ENCODE measurements at places on chromosomes 13 and 19. TPM values are rescaled to one million over a fixed set of nuclear protein-coding genes. Genes with fewer than 3 reads are reported as not detected.

Gene ZNF799
- polyA plus RNA-seq = 8.0 TPM

Gene ZNF524
- polyA plus RNA-seq = 36.2 TPM

Gene CYP2A7
- polyA plus RNA-seq = not detected

Gene ZNF416
- polyA plus RNA-seq = 9.0 TPM

Gene PDCD5
- polyA plus RNA-seq = 130 TPM

Gene TRPM4
- 0.45 TPM for polyA plus RNA-seq

Gene SELENOV
- not detected for polyA plus RNA-seq

Gene DIAPH3
- polyA plus RNA-seq = not detected

Gene ATF5
- not detected for polyA plus RNA-seq

Gene ZNF541
- not detected for polyA plus RNA-seq

Gene PSPN
- 0.53 TPM for polyA plus RNA-seq

Gene ZNF534
- not detected for polyA plus RNA-seq

Gene COMP
- 0.36 TPM for polyA plus RNA-seq

Gene GJB2
- polyA plus RNA-seq = not detected

Gene SHISA7
- polyA plus RNA-seq = not detected

Gene KIR2DL4
- polyA plus RNA-seq = not detected

Gene SPACA4
- polyA plus RNA-seq = not detected

Gene LILRA1
- polyA plus RNA-seq = 1.4 TPM

Gene KLK1
- polyA plus RNA-seq = 2.3 TPM

Gene NLRP5
- not detected for polyA plus RNA-seq

Gene ZNF208
- polyA plus RNA-seq = 0.42 TPM

Gene ZNF560
- polyA plus RNA-seq = not detected

Gene KCNRG
- not detected for polyA plus RNA-seq

Gene RCBTB1
- 18.3 TPM for polyA plus RNA-seq

Gene NXNL1
- polyA plus RNA-seq = not detected

Gene RUBCNL
- polyA plus RNA-seq = 156 TPM

Gene NEK3
- polyA plus RNA-seq = 2.5 TPM

Gene SBK3
- not detected for polyA plus RNA-seq

Gene ZNF256
- polyA plus RNA-seq = 10.1 TPM

Gene TTYH1
- polyA plus RNA-seq = not detected

Gene GET3
- polyA plus RNA-seq = 61.9 TPM

Gene ZNF177
- polyA plus RNA-seq = 1.4 TPM

Gene SGTA
- polyA plus RNA-seq = 24.7 TPM

Gene ELSPBP1
- not detected for polyA plus RNA-seq

Gene TEX29
- not detected for polyA plus RNA-seq

Gene NUFIP1
- 4.0 TPM for polyA plus RNA-seq

Gene LHB
- polyA plus RNA-seq = not detected

Gene PDE4C
- polyA plus RNA-seq = not detected

Gene TPP2
- 25.3 TPM for polyA plus RNA-seq

Gene LIM2
- polyA plus RNA-seq = 0.34 TPM

Gene NLRP7
- not detected for polyA plus RNA-seq

Gene SIGLEC9
- polyA plus RNA-seq = not detected

Gene CEACAM16
- polyA plus RNA-seq = not detected

Gene UBE2L5
- polyA plus RNA-seq = not detected

Gene ZNF91
- 41.4 TPM for polyA plus RNA-seq

Gene CEBPA
- 0.54 TPM for polyA plus RNA-seq

Gene PVR
- polyA plus RNA-seq = not detected

Gene CYP4F2
- polyA plus RNA-seq = not detected

Gene NUMBL
- 1.5 TPM for polyA plus RNA-seq

Gene LILRA6
- 0.18 TPM for polyA plus RNA-seq

Gene ACP7
- not detected for polyA plus RNA-seq

Gene EFNA2
- polyA plus RNA-seq = not detected

Gene CACNA1A
- 1.7 TPM for polyA plus RNA-seq

Gene ZNF302
- polyA plus RNA-seq = 22.9 TPM

Gene GIPR
- not detected for polyA plus RNA-seq

Gene OR7A5
- not detected for polyA plus RNA-seq

Gene ZNF229
- 4.6 TPM for polyA plus RNA-seq

Gene OR7C1
- not detected for polyA plus RNA-seq

Gene UBXN6
- 8.1 TPM for polyA plus RNA-seq
